Stimulated activated CD4-positive, alpha-beta T cell treated with anti-CD3 and anti-CD28 coated beads, Interleukin-15, amount 100 ng/mL, for 1 hour (primary cell): ENCODE measurements at places on chromosomes 1 and 21.
A peak's percentile ranks its signal among the peaks of the same experiment; 100 is the strongest.

- no peak for DNase-seq
Measured at GRCh38 chr21:32613436-32614043, 1.4 kb upstream of the CFAP298 start.

- no peak for DNase-seq
Measured at GRCh38 chr1:183739741-183740271, 65.1 kb upstream of the RGL1 start.

DNA sequence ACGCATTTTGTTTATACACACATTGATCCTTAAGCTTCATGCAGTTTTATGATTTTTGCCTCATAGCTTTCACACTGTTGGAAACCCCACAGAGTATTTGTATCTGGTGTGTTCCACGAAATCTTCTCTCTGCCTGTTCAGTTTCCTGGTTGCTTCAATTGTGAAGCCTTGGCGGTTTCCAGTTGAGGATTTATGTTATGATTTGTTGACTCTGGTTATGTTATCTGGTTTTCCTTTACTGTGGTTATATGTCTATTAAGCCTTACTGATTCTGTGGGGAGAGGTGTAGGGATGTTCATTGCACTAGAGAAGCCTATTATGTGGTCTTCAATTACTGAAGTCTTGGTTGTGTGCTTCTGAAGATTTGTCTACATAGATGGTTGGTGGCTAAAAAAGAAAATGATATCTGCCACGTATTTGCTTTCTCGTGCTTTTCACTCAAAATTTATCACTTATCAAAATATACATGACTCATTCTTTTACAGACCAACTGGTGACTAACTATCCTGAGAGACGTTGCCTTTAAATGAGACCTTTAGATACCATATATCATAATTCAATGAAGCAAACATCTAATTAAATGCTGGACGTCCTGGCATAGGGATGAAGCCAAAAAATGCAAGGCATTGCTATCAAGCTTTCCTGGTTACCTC, 488.0 kb upstream of the B3GALT2 start:
- DNase-seq = no peak

DNA sequence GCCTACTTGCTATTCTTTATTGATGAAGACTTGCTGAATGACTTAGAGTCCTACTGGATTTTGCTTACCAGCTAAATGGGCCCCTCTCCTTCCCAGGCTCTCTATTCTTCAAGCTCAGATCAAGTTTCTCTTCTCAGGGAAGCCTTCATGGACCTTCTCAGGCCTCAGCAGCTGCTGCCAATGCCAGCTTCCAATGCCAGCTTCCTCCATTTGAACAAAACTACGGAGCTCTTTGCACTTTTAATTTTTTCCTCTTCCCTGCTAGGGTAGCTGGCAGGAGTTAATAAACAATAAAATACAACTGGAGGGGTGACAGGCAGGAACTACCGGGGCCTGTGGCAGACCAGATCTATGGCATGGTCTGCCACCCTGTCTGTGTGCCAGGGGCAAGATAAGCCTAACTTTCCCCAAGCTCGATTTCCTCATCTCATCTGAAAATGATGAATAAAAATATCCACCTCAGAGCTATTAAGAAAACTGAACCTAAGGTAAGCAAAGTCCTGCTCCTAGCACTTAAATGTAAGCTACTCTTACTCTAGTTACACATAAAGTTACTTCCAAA, 995 bp upstream of the IPO13 start:
- no peak for DNase-seq

DNA sequence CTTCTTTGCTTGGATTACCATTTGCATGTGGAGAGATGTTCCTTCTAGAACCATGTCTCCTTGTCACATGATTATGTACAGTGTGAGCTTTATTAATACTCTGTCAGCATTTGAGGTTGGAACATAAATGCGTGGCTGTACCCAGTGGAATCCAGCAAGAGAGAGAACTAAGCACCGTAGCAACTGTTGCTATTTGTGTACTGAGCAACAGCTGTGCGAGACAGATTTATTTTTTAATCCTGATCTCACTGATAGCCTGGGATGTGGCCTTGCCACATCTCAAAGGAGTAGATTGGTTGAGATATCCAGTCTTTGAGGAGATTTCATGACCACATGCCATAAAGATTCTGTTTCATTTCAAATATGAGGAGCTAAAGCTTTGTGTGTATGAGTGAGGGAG, 43.4 kb downstream of the KIF1B start:
- DNase-seq = no peak

DNA sequence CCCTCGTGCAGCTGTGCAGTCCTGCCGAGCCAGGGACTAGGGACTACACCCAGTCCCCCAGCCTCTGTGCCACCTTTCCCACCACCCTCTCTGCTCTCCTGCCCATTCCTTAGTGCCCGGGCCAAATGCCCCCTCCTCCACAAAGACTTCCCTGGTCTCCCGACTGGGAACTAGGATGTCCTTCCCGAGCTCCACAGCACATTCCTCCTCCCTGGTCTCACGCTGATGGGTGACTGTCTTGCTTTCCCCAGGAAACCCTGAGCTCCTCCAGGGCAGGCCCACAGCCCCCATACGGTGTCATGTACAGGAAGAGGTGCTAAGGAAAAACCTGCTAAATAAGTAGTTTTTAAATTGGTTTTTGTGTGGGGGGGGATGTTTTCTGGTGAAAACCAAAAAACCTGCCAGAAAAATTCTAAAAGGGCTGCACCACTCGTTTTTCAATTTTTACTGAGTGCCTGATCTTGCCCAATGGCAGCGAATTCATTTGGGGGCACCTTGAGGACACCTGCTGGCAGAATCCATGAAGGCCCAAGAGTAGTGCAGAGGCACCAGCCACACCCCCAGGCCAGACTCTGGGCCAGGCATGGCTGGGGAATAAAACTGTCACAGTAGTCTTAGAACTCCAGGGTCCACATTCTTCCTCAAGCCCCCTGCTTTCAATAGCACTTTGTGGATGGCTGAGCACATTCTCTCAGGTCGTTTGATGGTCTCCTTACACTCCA, 50.4 kb downstream of the GLIS1 start:
- no peak for DNase-seq

GRCh38 chr21:45208627-45208951, 79.1 kb downstream of the POFUT2 start:
- DNase-seq = no peak

DNA sequence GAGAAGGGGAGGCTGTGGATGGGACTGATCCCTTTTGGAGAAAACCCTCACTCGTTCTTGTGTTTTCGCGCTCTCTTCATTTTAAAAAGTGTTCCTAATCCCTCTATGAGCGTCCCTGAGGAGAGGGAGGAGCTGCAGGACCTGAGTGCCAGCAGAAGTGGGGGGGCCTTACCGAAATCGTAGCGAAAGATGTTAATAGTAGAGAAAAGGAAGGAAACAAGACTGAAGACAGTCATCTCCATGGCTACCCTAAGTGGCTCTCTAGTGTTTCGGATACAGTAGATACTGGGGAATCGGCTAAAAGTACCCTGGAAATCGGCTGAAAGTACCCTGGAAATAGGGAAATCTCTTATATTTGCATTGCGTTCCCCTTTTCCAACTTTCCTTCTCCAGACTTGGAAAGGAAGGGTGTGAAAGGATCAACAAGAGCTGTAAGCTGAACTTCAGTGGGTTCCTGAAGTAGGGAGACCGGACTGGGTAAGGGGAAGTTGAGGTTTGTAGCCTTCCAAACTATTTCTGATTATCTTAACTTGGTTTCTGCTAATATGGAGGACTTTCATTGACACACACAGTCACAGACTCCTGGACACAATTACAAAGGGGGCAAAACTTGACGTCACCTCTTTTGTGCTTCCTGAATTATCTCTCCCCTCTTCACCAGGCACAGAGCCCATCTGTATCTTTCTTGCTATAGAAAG, 486 bp upstream of the DSTYK start:
- DNase-seq = no peak

DNA sequence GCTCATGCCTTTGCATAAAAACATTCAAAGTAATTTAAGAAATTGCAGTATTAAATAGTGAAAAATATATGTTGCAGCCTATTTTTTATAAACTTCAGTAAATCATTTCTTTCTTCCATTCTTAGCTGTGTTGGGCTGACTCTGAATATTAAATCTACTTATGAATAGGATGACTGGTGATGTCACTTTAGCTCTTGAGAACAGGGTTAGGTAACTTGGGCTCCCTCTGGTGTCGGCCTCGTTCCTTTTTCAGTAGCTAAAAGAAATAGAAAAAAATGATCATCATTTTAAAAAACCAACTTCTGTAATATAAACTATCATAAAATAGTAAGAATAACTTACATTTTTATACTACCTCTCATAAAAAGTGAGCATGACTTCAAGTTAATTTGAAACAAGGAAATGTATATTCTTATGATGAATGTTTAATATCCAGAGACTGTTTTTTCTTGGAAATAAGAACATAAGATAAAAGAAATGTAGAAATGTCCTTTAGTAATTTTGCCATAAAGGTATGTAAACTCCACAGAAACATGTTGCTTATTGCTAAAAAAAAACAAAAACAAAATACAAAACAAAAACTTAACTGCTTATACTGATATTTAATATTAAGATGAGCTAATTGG, 26.8 kb upstream of the NCAM2 start:
- DNase-seq = no peak

DNA sequence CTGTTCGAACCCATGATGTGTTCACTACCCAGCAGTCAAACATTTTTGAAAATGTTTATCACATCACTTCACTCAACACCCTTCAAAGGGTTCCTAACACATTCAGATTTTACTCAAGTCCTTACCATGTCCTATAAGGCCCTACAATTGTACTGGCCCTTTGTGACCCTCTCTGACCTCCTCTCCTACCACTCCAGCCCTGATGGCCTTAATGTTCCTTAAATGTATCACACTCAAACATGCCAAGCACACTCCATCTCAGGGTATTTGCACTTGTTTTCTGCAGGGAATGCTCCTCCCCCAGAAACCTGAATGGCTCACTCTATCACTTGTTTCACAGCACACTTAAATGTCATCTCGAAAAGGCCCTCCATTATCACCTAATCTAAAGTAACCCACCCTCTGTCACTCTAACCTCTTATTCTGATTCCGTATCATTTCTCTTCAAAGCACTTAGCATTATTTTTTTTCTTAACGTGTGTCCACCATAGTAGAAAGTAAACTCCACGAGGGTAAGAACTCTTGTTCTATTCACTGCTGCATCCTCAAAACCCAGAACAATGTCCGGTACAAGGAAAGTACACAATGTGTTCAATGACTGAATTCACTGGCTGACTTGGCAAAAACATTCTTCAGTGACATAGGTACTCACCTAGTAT, 7.3 kb downstream of the ARID4B start:
- DNase-seq = no peak

- no peak for DNase-seq
Measured at GRCh38 chr1:62356257-62356835, 37.1 kb upstream of the KANK4 start.

- no peak for DNase-seq
Measured at GRCh38 chr1:174008269-174008668, 13.9 kb downstream of the RC3H1 start.

GRCh38 chr1:213953806-213954205, 34.0 kb upstream of the PROX1 start:
- DNase-seq = no peak

DNA sequence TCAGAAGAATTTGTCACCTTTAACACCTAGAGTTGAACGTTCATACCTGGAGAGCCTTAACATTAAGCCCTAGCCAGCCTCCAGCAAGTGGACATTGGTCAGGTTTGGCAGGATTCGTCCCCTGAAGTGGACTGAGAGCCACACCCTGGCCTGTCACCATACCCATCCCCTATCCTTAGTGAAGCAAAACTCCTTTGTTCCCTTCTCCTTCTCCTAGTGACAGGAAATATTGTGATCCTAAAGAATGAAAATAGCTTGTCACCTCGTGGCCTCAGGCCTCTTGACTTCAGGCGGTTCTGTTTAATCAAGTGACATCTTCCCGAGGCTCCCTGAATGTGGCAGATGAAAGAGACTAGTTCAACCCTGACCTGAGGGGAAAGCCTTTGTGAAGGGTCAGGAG, 52.3 kb downstream of the UBE4B start:
- no peak for DNase-seq

DNA sequence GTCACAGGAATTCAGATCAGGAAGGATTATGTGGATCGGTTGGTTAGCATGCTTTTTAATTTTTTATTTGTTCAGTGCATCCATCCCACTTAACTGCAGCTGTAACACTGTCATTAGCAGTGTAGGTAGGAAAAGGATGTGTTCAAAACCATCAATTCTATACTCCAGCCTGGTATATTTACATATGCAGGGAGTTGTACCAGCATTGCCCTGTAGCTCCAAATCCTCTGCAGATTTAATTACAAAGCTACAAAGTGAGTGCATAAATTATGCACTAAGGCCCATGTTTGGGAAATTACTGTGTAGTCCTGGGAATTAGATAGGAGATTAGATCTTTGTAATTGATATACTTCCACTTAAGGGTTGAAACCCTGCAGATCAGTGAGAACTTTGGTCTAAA, 15.9 kb upstream of the OSBPL9 start:
- DNase-seq = no peak

- DNase-seq = no peak
Measured at GRCh38 chr1:150262388-150263320, 5.1 kb downstream of the CA14 start.

- DNase-seq = no peak
Measured at GRCh38 chr21:14303731-14304488, 79.0 kb downstream of the HSPA13 start.

DNA sequence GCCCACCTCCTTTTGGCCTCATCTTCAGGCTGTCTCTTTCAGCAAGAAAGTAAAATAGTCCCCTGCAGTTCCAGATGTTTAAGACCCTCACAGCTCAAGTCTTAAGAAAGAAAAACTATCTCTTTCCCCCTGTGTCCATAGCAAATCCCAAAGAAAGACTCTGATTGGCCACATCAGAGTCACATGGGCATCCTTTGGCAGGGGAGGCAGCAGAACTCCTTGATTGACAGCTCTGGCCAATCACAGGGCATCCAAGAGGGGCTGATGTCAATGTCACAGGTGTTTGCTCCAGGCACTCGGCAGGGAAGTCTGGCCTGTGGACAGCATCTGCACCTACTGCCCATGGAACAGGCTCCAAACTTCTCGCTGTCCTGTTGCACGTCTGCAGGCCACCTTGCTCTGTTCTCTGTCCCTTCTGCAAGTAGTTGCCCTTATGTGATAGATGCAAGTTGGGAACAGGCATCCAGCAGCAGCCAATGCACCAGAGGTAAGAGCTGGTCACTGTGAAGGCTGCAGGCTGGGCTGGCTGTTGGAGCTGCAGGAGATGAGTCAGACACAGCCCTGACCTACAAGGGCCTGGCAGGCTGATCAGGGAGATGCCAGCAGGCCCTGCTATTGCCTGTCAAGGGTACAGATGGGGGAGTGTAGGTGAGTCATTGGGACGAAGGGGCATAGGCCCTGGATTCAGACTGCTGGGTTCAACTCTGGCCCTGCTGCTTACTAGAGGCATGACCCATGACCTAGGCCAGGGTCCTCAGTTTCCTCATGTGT, 96.8 kb upstream of the TMEM51 start:
- no peak for DNase-seq

GRCh38 chr21:43304621-43305335, 122.2 kb downstream of the SIK1 start:
- no peak for DNase-seq

GRCh38 chr1:27332536-27333281, 9.1 kb upstream of the SYTL1 start:
- DNase-seq = peak; percentile 16
